ENCODE measurements at places on chromosomes 13 and 19.

DNA sequence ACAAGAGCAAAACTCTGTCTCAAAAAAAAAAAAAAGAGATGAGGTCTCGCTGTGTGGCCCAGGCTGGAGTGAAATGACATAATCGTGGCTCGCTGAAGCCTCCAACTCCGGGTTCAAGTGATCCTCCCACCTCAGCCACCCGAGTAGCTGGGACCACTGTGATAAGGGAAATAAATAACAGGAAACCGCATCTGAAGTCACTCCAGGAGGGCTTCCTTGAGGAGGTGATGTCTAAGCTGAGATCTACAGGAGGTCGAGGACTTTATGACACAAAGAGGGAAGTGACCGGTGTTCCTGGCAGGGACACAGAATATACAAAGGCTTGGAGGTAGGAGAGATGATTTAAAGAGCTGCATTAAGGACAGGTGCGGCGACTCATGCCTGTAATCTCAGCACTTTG, 8.9 kb upstream of the NR2F6 start:
- no peak for DNase-seq

DNA sequence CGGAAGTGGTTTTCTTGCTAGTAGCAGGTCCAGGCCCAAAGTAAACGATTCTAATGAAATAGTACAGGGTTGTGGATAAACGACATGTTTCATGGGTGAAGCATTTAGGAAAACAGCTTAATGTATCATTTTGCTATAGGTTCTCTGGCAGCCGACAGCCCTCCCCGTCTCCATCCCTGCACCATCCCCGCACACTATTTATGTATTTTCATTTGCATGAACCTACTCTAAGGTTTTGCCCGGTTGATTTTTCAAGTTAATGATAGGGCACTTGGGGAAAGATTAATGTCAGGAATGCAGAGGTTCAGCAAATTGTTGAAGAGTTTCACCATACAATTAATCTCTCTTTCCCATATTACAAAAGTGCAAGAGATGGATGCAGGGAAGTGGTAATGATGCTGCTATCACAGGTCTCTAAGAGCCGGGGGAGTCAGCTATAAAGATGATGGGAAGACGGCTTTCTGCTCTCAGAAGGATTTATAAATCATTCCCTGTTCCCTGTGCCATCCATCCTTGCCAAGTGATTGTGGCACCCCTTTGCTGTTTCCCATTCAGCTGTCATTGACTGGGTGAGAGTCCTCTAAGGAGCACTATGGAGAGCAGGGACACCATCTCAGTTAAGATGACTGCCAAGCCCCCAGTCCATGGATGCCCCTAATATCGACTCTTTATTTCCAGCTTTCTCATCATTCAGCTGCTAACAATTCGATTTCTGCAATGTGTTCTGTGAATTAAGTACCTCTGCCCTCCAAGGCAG, 186.3 kb downstream of the IRS2 start:
- DNase-seq, result no peak

DNA sequence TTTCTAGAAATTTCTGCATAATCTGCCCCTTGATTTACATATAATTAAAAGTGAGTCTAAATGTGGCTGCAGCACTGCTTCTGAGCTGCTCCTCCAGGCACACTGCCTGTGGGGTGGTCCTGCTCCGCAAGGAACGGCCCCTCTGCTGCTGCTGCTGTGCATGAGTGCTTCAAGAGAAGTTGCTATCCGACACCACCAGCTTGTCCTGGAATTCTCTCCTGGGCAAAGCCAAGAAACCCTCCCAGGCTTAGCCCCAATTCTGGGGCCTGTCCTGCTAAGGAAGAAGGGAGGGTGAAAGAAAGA, 7.5 kb upstream of the PDCD5 start:
- DNase-seq, result no peak

DNA sequence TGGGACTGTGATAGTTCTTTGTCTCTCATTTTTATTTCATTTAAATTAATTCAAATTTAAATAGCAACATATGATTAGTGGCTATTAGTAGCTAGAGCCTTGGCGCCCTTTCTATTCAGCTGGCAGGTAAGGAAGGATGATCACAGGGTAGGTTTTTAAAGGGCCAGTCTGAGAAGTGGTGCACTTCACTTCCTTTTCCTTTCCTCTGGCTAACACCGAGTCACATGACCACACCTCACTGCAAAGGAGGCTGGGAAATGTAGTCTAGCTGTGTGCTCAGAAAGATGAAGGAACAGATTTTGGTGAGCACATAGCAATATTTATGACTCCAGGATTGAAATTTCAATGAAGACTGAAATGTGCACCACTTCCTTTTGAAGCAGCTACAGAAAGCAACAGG, 128.7 kb downstream of the TSHZ3 start:
- no peak for DNase-seq

- peak; percentile 51 for DNase-seq
Observed at GRCh38 chr13:30033681-30034457, 183.5 kb upstream of the UBL3 start.

DNA sequence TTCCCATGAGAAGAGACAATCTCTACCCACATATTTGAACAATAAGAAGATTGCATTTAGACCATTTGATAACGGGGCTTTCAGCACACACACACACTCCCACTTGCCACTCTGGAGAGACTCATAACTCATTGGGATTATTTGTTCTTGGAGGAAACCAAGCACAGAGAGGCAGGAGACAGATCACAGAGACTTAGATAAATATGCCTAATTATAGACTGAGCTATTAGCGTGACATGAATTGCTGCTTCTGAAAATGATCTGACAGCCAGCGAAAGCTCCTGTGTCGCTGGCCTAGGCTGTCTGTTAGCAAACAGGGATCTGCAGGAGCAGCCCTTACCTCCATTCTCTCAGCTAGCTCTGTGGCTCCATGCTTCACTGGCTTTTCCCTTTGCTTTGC, 111.4 kb downstream of the CCNA1 start:
- DNase-seq, result peak; percentile 41

- no peak for DNase-seq
Observed at GRCh38 chr13:72384879-72385278, 342.6 kb downstream of the MZT1 start.

DNA sequence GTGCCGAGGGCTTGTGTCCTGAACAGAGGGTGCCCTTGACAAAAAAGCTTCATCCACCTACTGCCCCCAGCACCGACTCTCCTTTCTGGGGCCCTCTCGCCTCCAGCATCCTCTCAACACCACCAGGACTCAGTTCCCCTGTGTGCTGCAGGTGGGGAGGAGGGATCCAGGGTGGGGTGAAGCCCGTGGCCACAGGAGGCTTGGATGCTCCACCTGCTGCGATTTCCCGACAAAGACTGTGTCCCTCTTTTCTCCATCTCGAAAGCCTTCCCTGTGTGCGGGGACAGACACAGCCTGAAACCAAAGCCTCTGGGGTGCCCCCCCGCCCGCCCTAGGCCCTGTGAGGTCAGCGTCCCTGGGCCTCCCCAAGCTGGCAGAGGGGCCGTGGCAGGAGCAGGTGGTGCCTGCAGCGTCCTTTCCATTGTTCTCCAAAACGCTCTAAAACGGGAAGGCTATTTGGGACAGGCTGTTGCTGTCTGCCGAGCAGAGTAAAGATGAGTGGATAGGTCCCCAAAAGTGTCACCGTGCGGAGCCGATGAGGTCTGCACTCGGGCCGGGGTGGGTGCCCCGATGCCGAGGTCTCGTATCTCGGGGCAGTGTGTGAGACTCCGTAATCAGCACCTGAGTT, 185.7 kb downstream of the PTPRS start:
- no peak for DNase-seq

DNA sequence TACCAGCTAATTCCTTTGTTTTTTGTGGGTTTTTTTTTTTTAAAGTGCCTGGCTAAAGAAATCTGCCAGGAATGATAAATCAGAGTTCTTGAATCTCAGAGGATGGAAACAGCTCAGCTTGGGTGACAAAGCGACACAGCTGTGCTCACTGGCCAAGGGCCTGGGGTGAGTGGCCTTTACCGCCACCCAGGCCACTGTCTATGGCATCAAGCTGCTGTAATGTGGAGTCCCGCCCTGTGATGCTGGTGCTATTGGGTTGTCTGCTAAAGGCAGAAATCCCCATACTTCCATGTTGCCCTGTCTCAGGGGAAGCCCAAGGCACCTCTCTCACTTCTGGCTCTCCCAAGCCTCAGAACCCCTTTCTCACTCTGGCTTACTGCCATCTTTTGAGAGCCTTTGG, 82.6 kb upstream of the FARP1 start:
- DNase-seq, result no peak

GRCh38 chr19:16347706-16348105, 23.1 kb downstream of the KLF2 start:
- no peak for DNase-seq

GRCh38 chr19:49442354-49442753, 1.0 kb upstream of the SLC17A7 start:
- DNase-seq, result peak; percentile 76

DNA sequence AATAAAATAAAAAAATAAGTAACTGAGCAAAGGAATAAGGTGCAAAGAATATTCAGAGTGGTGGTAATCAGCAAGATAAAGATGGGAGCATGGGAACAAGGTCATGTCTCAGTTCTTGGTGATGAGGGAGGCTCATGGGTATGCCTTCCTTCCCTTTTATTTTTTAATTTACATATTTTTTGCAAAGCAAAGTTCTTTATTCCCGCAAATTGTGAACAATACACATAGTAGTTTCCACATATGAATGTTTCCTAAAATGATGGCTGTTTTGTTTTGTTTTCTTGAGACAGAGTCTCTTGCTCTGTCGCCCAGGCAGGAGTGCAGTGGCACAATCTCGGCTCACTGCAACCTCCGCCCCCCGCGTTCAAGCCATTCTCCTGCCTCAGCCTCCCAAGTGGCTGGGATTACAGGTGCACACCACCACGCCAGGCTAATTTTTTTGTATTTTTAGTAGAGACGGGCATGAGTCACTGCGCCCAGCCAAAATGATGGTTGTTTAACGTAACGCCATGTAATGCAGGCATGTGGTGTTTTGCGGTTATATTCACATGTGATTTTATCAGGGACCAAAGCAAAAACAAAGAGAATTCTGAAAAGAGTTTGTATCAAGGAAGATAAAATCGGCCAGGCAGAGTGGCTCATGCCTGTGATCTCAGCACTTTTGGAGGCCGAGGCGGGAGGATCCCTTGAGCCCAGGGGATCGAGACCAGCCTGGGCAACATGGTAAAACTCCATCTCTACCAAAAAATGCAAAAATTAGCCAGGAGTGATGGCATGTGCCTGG, 4.5 kb upstream of the ADGRE2 start:
- no peak for DNase-seq

GRCh38 chr13:43375797-43376465, 352.5 kb downstream of the DNAJC15 start:
- DNase-seq, result no peak

DNA sequence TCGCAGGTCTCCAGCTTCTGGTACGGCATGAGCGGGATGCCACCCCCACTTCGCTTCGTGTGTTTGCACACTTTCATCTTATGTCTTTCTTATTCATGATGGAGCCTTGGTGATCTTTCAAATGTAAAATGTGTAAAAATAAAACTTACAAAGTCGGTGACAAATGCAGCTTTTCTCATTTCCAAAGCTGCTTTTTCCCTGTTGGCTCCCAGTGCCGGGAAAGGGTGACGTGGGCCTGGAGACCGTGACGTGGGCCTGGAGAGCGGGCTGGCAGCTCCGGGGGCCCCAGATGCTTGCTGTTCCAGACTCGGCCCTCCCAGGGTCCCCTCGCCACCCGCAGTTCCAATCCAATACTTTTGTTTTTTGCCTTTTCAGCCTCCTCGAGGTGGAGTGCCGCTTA, 101.4 kb downstream of the KDM4B start:
- no peak for DNase-seq

DNA sequence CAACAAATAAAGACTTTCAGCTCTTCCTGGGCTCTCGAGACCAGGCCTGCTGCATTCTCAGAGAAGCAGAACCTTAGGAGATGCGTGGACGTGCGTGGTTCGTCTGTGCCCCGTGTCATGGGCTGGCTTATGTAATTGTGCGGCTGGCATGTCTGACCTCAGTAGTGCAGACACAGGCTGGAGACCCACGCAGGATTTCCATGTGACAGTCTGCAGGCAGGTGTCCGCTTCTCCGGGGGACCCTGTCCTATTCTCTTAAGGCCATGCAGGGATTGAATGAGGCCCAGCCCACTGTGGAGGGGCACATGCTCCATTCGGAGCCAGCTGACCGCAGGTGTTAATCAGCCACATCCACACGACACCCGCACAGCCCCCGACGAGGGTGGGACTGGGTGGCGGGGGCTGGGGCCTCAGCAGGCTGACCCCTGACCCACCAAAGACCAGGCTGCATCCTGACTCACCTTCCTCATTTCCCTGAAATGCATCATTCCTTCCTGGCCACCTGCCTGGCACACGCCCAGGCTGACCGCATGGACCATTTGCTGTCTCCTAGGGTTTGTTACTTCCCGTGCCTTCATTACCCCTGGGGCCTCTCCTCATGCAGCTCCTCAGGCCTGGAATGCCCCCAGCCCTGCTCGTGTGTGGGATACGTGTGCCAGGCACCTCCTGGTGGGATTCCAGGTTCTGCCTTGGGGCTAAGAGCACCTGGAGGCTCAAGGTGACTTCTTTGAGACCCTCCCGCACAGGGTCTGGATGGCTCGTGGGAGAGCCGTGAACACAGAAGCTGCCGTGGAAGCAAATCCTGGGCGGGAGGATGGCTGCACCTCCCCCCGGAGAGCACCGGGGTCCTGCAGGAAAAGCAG, 10.7 kb upstream of the MCF2L start:
- no peak for DNase-seq

DNA sequence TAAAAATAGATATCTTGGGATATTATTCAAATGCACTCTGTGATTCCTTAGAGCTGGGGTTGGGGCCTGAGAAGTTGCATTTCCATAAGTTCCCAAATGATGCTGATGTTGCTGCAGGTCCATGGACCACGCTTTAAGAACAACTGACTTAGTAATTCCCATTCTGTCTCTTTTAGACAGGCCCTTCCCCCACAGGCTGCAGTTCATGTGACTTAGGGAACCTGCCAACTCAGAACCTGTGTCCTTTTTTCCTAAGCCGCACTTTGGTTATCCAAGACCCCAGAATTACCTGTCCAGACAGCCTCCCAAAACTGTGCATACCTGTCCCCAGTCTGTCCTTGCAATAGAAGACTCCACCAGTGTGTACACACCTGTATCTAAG, 1.7 kb upstream of the ITGBL1 start:
- DNase-seq, result no peak

- DNase-seq, result no peak
Observed at GRCh38 chr13:43434191-43434590, 352.6 kb downstream of the ENOX1 start.

- DNase-seq, result no peak
Observed at GRCh38 chr13:96552559-96552958, 441.7 kb downstream of the OXGR1 start.

DNA sequence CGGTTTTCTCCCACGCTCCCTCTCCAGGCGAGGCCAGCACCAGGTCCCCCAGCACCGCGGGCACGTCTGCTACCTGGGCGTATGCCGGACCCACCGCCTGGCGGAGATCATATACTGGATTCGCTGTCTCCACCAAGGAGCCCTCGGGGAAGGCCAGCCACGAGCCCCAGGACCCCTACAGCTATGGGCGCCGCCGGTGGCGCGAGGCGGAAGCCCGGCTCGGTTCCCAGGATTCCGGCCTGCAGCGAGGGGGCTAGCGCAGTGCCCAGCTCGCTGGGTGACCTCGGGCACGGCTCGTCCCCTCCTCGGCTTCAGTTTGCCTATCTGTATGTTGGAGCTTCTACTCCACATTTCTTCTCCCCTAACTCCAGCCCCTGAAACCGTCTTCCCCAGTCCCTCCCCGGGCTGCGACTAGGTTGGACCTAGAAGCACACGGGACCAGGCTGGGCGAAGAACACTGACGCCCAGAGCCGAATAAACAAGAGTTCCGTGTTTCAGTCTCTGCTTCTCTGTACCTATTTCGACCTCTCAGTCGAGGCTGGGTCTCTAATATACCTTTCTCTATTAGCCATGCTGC, 749 bp upstream of the CPT1C start:
- no peak for DNase-seq
